ENCODE measurements at places on chromosomes 7 and 10.

DNA sequence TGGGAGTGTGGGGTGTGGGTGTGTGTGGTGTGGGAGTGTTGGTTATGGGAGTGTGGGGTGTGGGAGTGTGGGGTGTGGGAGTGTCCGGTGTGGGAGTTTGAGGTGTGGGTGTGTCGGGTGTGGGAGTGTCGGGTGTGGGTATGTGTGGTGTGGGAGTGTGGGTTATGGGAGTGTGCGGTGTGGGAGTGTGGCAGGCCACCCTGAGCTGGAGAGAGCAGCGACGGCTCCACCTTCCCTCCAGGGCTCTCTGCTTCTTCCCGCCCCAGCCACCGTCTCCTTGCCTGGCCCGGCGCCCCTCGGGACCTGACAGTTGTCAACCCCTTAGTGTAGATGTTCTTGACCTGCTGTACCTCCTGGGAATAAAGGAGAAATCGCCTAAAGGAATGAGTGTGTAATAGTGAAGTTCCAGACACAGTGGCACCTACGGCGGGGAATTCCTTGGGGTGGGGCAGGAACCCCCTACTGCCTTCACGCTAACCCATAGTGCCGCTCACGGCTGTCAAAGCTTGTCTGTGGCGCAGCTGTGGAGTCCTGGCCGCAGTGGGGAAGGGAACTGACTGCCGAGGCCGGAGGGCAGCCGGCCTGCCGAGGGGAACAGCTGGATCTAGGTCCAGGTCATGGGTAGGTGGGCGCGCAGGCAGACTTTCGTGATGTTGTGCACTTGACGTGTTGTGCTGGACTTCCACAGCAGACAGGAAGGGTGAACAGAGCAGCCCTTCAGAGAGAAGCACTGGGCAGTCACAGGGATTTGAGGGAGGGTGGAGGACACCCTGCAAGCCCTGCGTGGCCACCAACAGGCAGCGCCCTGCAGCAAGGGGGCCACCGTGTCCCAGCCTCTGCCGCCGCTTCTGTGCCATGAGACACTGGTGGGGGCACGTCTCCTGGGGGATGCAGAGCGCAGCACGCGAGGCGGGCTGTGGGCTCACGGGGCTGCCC lies 49.0 kb upstream of the EN2 start:
- no peak for DNase-seq

DNA sequence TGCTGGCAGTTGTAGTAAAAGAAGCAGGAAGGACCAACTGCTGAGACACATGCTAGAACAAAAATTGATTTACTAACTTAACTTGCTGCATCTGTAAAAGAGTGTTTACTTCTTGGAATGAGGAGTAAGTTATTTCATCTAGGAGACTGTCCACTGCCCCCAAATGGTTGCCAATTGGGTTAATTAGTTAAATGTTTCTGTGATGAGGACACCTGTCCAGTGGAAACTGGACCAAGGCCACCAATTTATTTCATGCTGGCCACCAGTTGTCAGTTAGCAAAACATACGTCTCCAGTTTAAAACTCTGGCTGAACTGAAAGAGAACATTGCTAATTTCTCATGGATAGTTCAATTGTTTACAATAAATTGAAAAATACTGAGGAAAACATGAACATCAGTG lies 191.7 kb downstream of the PPP1R9A start:
- DNase-seq, result no peak

DNA sequence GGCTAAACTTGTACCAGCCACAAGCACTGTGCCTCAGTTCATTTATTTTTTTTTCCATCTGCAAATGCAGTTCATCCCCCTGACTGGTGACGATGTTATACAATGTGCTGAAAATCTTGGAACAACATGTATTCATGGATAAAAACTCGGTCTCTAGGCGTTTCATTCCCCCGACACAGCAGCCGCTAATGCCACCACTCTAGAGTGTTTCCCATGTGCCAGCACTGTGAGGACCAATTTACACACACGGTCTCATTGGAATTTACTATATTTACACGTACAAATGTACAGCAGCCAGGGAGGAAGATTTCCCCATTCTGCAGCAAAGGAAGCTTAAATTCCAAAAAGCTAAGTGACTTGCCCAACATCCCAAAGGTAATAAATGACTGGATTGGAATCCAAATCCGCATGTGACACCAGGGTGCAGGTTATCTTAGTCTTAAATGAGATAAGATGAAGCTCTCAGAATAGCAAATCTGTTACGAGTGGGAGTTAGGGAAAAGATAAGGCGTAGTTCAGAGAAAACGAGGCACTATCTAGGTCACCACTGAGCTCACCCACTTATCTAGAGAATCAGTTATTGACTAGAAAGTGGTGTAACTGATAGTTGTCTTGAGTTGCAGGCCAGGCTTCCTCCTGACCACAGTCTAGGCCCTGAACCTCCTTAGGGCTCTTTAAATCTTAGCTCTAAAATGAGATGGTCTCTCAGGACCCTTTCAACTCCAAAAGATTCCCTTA lies 36.7 kb downstream of the FAM107B start:
- DNase-seq, result no peak

DNA sequence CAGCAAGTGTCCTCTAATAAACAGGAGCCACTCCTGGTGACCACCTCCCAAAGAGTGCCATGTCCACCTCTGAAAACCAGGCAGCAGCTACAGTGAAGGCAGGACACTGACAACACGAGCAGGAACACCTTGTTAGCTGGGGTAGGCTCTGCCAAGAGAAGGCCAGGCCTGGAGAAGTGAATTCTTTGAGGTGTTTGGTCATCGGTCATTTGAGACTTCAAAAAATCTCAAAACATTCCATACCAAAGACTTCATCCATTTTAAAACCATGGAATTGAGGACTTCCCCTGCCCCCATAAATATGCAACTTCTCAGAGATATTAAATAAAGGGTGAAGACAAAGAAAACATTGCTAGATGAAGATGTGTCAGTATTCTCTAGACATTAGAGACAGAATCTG lies 28.4 kb upstream of the OPALIN start:
- no peak for DNase-seq

GRCh38 chr10:103580430-103580829 lies 86.9 kb downstream of the NEURL1 start:
- no peak for DNase-seq

DNA sequence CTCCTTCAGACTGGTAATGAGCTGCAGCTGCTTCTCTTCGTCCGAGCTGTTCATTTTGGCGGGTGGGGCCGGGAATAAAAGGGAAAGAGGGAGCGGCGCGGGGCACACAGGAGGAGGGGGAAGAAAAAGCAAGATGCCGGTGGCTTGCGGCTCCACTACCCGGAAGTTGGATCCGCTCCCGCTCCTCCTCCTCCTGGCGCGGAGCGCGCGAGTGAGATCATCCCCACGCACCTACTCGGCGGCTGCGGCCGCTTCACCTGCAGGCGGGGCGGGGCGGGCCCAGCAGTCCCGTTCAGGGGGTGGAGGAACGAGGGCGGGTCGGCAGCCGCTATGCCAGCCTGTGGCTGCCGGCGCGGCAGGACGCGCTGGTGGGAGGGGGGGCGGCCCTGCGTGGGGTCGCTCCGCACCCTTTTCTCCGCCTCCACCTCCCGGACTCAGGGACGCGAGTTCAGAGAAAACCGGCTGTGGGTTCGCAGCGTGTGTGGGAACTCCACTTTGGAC lies at the start of gene SHTN1:
Gene SHTN1, minus strand, starts transcription at position 162 of the 501 bp plus-strand sequence. Its CDS starts 108 bp downstream, at position 54.
- no peak for DNase-seq

GRCh38 chr7:39758234-39758970 lies 135.0 kb downstream of the RALA start:
- DNase-seq, result no peak

DNA sequence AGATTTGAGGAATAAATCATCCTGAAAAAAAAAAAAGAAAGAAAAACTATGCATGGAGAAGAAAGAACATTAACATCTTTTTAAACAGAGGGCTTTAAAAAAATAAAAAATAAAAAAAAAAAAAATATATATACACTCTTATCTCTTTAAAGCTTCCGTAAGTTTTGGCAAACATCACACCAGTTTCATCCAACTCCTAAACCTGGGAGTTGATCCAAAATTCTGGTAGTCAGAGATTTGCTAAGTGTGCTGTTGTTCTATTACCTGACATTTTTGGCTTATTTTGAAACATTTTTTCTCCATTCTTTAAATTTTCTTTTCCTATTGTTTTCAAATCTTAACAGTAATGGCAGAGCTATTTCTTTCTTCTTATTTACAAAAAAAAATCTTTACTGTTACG lies 273.1 kb downstream of the AGMO start:
- no peak for DNase-seq

- no peak for DNase-seq
Measured at GRCh38 chr7:140242057-140243031, 65.6 kb upstream of the KDM7A start.

DNA sequence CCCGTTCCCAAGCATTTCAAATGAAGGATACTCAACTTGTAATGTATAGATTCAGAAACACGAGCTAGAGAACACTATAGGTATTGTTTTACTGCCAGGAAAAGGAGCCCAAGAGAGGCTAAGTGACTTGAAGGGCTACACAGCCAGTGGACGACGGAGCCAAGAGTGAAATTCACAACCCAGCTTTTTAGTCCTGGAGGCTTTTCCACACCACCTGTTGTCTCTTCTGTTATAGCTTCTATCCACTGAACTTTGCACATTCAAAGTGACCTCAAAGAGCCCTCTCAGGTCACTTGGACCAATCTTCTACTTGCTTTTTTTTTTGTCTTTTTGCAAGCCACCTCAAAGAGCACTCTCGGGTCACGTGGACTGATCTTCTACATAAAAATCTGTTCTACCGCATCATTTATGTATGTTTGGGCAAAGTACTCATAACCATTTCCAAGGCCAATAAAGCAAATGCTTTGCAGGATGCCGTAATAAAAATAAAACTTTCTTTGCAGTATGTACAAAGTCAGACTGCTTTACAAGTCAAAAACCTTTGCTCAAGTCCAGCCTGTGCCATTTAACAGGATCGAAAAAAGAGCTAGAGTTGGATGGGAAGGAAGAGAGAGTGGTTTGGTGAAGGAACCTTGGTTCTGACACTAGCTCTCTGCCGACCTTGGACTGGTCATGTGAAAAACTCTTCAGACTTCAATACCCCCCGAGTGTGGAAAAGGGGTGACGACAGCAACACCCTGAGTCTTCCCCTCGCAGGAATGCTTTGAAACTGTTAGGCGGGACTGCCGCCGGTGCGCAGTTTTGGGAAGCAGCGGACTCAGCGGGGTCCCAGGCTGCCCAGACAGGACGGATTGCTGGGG lies 821 bp downstream of the SLC35B4 start:
- no peak for DNase-seq

DNA sequence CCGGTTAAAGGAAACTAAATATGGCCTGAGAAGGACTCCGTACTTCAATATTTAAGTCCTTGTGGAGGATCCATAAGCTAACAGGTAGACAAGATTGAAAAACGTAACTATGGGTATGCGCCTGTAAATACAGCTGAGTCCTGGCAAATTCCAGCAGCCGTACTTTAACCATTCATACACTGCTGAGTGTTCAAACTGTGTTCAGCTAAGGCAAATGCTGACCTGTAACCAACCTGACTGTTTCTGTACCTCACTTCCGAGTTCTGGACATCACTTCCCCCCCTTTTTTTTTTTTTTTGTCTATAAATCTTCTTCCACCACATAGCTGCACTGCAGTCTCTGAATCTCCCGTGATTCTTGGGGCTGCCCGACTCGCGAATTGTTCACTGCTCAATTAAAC lies 69.1 kb downstream of the SRPK2 start:
- no peak for DNase-seq

DNA sequence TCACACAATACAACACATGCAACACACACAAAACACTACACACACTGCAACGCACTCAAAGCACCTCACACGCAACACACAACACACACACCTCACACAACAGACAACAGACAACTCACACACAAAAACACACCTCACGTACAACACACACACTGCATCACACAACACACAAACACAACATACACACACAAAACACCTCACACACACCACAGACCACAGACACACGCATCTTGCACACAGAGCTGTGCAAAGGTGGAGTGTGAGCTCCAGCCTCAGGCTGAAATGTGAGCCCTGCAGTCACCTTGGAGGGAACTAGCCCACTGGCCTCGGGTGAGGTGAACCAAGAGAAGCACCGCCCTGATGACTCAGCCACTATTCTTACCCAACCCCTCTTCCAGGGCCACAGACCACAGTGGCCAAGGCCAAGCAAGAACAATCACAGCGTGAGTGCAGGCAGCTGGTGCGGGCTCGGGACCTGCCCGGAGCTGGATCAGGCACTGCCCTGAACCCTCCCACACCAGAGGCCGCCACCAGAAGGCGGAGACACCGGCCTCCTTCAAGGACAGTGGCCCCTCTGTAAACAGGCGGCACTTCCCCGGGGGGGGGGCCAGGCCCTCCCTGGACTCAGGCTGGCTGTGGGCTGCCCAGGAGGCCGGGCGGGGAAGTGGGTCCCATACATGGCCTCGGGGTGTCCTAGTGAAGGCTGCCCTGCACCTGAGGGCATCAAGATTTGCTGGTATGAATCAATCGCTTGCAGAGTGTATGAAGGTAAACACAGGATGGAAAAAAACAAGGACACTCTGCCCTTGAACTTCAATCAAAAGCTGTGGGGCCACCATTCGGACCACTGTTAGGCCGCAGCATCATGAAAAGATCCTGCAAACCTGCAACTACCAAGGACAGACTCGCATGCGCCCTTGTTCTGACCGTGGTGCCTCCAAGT lies 106.7 kb downstream of the TNS3 start:
- peak; percentile 76 for DNase-seq

DNA sequence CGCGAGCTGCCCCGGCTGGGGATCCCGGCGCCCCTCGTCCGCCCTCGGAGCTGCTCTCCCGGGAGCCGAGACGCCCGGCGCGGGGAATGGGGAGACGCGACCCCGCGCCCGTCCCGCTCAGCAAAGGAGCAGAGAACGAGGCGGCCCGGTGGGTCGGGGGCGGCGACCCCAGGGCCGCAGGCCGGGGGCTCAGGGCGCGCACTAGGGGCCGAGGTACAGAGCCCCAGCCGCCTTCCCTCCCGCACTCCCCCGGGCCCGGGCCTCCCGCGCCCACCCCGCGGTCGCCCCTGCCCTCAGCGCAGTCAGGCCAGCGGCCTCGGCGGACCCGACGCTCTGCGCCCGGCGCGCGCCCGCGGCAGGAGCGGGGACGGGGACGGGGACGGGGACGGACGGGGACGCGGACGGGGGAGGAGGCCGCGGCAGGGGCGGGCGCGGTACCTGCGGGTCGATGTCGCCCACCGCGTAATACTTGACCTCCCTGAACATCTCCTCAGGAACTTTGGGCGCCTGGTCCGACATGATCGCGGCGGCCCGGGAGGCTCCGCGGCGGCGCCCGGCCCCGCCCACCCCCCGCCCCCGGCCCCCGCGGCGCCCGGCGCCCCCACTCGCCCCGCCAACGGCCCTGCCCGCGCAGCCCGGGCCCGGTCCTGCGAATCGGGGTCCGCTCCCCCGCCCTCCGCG lies 373 bp downstream of the PAXIP1 start:
- DNase-seq, result no peak

DNA sequence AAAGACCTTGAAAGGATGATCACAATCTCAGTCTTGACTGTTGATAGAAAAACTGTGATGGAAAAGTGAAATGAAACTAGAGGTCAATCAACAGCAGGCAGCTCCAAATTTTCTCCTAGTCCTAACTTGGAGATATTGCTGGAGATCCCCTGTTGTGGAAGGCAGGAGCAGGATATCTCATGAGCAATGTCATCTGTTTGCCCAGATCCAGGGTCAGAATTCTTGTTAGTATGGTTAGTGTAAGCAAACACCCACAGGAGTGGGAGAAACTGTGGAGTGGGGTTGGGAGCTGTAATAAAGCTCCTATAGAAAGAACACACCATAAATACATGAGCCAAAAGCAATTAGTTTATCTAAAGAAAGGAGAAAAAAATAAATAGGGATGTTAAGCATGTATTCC lies 169.0 kb downstream of the AKR1D1 start:
- DNase-seq, result no peak

- DNase-seq, result no peak
Measured at GRCh38 chr7:123784263-123784662, 35.5 kb upstream of the WASL start.

- no peak for DNase-seq
Measured at GRCh38 chr7:100397315-100398081, 24.2 kb downstream of the PILRA start.
